Stimulated activated CD4-positive, alpha-beta T cell treated with anti-CD3 and anti-CD28 coated beads, Interleukin-1b, Interleukin-23, amount 100 ng/mL, for 1 hour (primary cell): ENCODE measurements at places on chromosomes 5 and 9.

GRCh38 chr9:129900263-129901027, 65.2 kb downstream of the USP20 start:
- DNase-seq = no peak

DNA sequence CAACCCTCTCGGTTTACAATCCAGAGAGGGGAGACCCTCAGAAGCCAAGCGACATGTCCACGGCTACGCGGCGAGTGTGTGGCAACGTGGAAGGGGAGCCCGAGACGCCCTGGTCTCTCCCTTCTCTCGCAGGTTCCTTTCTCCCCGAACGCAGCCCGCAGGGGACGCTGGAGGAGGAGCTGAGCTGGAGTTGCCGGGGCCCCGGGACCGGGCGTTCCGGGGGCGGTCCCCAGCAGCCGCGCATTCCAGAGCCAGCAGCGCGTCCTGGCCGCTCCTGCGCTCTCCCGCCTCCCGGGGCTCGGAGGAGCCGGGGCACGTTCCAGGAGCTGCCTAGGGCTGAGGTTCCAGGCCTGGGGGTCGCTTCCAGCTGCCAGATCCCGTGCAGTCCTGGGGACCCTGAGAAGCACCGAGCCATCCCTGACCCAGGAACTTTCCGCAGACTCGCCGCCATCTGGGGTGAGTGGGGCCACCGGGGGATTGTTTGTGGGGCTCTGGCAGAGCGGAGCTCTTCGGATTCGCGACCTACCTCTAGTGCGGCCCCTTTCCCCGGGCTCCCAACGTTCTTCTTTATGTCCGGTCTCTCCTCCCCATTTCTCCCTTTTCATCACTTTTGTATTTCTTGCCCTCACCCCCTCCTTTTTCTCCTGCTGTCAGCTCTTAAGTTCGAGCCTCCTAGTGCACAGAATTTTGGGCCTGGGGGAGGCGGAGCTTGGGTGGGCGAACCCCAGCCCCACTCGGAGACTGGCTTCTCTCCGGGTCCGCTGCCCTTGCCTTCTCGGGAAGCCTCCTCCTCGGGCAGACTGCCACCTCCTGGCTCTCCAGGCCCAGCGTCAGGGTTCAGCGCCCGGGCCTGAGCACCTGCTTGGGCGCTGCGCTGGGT, at the start of gene SMIM3:
TSS of gene SMIM3 (plus strand) at position 241 of the 880 bp plus-strand sequence. CDS start 16,684 bp downstream, outside the sequence.
- DNase-seq = peak; percentile 42

DNA sequence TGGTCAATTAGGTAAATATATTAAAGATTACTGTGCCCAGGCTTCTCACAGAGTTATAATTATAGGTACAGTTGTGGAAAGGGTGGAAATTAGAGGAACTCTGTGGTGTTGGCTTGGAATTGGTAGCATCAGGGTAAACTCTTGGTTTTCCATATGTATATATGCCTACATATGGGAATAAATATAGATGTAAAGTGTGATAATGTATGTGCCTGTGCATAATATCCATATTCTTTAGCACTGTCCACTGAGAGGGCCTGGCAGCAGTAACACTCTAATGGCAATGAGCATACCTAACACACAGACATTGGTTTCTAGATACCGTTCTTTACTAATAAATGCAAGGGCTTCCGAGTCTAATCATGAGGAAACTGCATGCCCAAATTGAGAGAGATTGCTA, 4.0 kb upstream of the PTPDC1 start:
- no peak for DNase-seq

DNA sequence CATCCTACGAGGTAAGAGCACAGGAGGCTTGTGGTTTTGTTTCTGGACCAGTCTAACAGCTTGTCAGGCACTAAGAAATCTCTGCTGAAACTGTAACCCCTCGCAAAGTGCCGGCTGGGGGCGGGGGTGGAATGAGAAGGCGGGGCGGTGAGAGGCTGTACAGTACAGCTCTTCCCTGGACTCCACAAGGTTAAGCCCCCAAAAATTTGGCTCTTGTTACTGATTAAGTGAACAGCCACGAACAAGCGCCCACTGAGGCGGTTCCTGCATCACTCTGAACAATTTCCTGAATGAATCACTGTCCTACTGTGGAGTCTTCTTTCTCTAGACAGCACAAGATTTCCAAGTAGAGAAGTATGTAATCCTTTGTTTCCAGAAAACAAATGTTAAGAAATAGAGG, 6.8 kb downstream of the FBP2 start:
- DNase-seq = no peak

DNA sequence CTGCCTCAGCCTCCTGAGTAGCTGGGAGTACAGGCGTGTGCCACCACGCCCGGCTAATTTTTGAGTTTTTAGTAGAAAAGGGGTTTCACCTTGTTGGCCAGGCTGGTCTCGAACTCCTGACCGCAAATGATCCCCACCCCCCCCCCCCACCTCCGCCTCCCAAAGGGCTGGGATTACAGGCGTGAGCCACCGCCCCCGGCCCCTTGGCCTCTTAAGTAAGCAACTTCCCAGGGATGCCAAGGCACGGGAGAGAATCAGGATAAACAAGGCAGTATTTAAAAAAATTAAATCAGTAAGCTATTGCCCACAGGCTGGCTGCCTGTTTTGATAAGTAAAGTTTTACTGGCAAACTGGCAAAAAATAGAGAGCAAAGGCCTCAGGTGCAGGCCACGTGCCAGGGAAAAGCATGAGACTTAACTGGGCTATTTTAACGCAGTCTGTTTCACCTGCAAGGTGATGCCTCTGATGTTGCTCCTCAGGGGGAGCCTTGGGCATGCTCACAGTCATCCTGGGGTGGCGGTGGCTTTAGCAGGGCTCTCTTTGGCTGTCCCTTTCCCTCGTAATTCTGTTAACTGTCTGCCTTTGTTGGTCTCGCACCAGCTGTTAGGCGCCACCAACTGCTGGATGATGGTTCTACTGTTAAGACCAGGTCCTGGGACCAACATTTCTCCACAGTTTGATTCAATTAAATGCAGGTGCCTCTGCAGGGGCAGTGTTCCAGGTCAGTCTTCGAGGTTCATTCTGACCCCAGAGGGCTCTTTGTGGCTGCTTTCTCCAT, 19.4 kb upstream of the RNF130 start:
- no peak for DNase-seq

- no peak for DNase-seq
Measured at GRCh38 chr5:132283423-132284043, 10.7 kb upstream of the SLC22A4 start.

DNA sequence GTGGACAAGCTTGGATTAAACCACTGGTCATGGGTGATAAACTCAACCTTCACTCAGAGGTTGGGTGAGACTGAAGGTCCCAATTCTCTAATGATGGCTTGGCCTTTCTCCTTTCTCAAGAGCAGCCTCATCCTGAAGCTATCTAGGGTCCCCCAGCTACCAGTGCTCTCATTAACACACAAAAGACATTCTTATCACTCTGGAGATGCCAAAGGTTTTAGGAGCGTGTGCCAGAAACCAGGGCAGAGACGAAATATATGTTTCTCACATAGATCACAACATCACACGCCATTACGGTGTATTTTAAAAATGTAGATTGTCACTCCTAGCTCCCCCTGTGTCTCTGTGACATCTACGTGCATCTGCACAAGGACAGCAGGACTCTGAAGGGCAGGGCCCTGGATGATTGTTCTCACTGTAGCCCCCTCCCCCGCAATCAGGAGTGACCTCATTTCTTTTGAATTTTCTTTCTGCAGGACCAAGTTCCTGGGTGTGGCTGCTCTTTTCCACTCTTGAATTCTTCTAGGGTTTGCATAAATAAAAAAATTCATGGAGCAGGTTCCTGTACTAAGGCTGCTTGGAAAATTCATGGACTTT, 311.3 kb downstream of the GADD45G start:
- DNase-seq = no peak

DNA sequence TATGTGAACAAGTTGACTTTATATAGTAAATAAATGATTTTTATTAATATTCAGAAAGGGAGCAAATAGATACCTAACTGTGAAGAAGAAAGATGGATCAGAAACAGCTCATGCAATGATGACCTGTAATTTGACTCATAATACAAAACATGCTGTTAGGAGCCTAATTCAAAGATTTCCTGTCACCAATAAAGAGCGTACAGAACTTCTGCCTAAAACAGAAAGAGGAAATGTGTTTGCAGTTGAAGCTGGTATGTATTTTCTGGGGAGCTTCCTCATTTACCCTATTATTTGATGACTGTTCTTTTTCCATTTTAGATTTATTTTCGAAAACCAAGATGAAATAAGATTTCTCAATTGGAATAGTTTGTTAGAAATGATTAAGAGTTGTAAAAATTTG, 11.4 kb downstream of the YTHDC2 start:
- no peak for DNase-seq

GRCh38 chr5:158560170-158560569, 539.5 kb downstream of the EBF1 start:
- no peak for DNase-seq

- no peak for DNase-seq
Measured at GRCh38 chr5:75623846-75624245, 12.6 kb downstream of the ANKDD1B start.
